ENCODE measurements at places on chromosomes 3 and 15.

DNA sequence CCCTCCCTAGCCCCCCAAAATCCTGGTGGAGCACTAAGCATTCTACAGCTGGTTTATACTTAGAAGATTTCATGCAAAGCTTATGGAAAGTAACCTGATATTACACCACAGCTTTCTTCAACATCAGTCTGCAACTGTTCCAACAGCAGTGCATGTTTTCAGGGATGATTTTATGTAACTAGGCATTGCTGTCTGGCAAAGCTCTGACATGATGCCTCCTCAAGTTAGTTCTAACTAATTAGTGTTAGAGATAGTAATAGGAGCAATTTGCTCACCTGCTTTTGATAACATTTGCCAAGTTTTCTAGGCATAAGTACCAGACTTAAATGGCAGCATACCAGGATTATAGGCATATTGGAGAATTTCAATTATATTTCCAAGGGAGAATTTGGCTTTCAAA is 330.3 kb upstream of the SGO1 start:
- DNase-seq, result no peak

DNA sequence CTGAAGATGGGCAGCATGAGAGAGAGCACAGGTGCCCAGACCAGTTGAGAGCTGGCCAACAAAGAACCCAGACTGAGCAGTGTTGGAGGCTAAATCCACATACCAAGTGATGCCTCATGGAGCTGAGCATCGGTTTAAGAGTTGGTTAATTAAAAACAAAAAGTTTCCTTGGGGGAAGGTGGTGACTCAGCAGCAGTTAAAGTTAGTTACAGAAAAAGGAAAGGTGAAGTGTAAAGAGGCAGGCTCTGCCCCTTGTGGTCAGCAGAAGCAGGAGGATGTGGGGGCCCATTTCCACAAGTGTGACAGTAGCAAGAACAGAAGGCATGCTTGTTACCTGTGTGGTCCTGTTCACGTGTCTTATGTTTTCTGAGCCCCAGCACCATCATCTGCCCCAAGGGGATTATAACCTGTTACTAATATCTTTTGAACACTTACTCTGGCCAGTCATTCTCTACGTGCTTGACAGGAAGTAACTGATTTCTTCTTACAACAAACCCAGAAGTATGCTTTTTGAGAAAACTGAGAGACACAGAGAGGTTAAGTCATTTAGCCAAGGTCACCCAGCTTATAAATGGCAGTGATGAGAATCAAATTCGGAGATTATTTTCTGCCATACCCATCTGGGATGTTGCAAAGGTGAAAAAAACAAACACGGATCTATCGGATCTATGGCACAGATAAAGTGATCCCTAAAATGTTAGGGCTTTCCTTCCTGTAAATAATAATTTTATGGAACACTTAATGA is 91.0 kb downstream of the EPHB1 start:
- no peak for DNase-seq

- no peak for DNase-seq
Observed at GRCh38 chr3:35946121-35946853, 307.0 kb downstream of the ARPP21 start.

DNA sequence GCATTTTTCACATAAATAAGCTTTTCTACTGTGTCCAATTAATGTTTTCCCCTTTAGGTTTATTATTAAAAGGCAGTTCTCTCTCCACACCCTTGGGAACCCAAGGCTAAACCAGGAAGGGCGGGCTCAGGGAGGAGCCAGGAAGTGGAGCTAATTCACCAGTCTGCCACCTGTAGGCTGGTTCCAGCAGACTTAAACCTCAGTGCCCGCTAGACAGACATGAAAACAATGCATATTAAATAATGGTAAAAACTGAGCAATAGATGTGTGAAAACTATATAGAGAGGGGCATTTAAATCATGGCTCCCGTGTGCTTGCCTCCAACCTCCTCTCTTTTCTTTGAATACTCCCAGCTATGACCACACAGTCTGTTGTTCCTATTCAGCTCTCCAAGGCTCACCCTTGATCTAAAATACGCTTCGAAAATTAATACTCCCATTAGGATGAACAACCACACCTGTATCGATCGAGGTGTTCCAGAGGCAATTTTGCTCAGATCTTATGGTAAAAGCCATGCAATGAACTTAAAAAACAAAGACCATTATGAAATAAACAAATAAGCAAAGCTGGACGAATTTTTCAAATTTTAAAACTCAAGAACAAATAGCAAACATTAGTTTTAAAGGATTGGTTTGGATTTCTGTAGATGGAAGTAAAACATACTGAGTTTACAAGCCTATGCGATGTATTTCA is 253.3 kb downstream of the TJP1 start:
- DNase-seq, result no peak

GRCh38 chr15:65421360-65422215 is 1.2 kb downstream of the IGDCC4 start:
- no peak for DNase-seq

DNA sequence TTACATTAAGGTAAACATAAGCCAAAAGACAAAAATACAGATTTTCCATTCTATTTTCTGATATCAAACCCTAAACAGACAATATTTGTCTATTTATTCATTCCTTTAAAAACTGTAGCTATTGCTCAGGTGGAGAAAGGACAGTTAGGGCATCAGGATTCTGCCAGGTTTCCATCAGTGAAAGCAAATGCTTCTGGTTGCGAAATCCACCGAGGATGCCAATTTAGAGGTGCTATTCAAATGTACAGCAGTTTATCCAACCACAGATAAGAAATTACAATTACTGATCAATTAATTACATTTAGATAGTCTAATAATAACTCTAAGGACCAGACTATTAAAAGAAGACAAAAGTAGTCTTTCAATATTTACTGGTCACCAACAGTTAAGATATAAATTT is 3.9 kb downstream of the TOMM70 start:
- DNase-seq, result no peak

GRCh38 chr15:32941823-32942222 is 224.0 kb downstream of the GREM1 start:
- DNase-seq, result no peak

GRCh38 chr3:191644291-191644690 is 183.3 kb downstream of the PYDC2 start:
- DNase-seq, result no peak

- DNase-seq, result no peak
Observed at GRCh38 chr3:69087030-69087791, 2.5 kb downstream of the ARL6IP5 start.

DNA sequence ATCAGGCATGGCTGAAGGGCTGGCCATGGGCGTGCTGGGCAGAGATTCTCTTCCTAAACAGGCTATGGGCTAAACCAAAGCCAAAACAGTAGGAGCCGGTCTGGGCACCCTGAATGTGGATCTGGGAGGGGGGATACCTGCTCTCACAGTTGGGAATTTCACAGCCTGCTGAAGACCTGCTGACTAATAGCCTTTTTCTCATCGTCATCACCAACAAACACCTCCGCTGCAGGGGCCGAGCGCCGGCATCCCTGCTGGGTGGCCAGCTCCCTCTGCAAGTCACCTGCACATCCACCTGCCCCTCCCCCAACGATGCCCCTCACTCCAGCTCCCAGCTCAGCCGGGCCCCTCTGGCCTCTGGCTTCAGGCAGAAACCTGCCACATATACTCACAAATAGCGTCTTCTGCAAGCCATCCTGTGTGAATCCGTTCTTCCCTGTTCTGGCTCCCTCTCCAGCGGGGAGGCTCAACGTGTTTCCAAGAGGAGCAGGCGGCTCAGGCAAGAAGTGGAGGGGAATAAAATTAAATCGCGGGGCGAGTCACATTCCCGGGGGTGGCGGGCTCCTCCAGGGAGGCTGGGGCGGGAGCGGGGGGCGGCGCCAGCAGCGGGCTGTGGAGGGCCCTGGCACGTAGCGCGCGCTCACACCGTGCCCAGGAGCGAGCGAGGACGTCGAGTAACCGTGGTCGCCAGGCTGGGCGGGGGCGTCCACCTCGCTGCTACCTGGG is 466 bp downstream of the IQSEC1 start:
- no peak for DNase-seq

GRCh38 chr3:127452321-127452821 is 138.2 kb downstream of the TPRA1 start:
- no peak for DNase-seq

- DNase-seq, result no peak
Observed at GRCh38 chr3:38454178-38454883, 641 bp downstream of the ACVR2B start.

Data from activated gamma-delta T cell treated with Interleukin-2 at 50 U/mL for 16 hours (primary cell).